Stimulated activated CD8-positive, alpha-beta memory T cell treated with anti-CD3 and anti-CD28 coated beads, Interleukin-15, amount 100 ng/mL, for 4 hours (primary cell): ENCODE measurements at places on chromosomes 12 and 14.

- no peak for DNase-seq
Observed at GRCh38 chr12:82721726-82722125, 35.0 kb downstream of the TMTC2 start.

GRCh38 chr12:89347325-89347829 is 4.9 kb downstream of the DUSP6 start:
- DNase-seq = no peak

DNA sequence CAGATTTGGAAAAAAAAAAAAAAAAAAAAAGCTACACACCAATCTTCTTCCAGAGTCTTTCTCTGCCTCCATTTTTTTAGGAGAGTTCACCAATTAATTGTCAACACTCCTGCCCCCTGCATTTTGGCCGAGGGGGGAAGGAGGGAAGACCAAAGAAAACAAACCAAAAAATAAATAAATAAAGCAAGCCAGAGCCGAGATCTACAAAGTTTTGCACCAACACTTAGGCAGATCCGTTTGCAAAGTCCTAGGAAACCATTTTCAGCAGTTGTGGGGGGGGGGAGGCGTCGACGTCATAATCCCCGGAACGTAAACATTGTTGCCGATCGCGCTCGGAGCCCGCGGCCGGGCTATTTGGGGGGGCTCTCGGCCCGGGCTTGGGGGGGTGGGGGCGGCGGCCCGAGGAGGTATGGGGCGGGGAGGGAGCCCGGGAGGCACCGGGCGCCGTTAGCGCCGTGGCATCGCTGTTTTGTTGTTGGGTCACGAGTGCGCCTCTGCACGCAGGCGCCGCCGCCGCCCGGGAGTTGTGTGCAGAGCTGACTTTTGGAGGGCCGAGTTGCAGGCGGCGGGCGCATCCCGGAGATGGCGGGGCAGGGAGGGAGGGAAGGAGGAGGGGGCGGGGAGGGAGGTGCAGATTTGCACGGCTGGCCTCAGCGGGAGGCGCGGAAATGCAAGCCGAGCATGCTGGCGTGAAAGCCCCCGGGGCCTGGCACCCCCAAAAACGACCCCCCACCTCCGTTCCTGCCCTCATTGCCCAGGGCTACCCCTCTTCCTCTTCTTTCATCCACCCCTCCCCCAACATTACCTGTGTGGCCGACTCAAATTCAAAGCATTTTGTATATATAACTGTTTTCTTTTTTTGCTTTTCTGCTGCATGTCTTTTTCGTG is 598 bp downstream of the KDM2B start:
- DNase-seq = peak; percentile 34

GRCh38 chr14:39615352-39615751 is 183.1 kb upstream of the FBXO33 start:
- DNase-seq = no peak

DNA sequence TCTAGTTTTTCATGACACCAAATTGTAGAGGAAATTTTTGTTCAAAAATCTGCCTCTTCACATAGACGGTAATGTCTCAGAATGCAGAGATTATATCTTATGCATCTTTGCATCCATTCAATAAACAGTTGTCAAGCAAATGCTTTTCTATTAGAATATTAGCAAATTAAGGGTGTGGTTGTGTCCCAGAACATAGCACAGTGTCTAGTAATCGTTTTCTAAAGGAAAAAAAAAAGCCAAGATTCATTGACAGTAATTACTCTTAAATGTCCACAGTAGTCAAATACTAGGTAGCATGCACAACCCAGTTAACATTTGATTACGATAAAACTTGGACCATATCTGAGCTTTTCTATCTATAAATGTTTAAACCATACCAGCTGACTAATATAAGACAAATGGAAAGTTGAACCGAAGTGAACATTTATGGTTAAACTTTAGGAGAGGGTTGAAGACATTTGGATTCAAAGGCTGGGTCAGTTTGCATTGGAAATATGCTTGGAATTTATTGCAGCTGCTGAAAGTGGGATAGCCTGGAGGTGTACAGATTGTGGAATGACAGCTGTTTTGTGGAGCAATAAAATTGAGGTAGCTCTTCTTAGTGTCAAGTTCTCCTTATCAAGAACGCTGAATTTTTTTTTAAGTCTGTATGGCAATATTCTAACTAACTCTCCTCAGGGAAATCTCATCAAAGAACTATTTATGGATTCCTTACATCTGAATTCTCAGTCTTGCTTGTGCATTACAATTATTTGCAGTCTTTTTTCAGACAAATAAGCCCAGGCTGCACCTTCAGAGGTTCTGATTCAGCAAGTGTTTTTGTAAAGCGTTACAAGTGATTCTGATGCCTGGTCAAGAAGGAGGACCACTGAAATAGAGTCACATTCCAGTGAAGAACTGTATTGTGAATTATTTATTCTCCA is 66.7 kb upstream of the ATP2B1 start:
- no peak for DNase-seq

- DNase-seq = peak; percentile 50
Observed at GRCh38 chr12:54413284-54414190, 5.5 kb downstream of the ITGA5 start.

GRCh38 chr14:100617410-100618317 is 30.4 kb upstream of the BEGAIN start:
- DNase-seq = no peak
